Activated CD4-positive, alpha-beta T cell treated with anti-CD3 and anti-CD28 coated beads, Interleukin-2, amount 50 U/mL, for 1 hour (primary cell): ENCODE measurements at places on chromosomes 2 and 18.

- DNase-seq: no peak
Measured at GRCh38 chr2:142065156-142065555, 65.7 kb downstream of the LRP1B start.

DNA sequence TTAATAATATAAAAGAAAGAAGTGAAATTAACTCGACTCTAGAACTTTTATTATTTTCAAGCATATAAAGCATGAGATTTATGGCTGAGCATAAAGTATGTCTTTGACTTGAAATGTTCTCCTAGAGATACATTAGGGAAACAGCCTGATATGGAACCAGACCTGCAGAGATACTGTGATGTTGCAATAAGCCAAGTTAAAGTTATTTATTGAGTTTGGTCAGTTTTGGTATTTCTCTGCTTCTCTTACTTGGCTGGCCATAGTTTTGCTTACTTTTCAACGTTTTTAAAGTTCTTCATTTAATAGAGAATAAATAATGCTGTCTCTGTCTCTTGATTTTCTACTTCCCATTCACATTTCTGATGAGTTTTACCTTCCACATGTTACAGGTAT, 76.0 kb downstream of the GFPT1 start:
- no peak for DNase-seq

GRCh38 chr18:21904856-21905255, 164.3 kb downstream of the MIB1 start:
- no peak for DNase-seq

- DNase-seq: no peak
Measured at GRCh38 chr2:203867561-203868200, at the start of gene CTLA4. CTLA4 (plus strand) TSS chr2:203867771; CDS start chr2:203867943, 172 bp downstream.

DNA sequence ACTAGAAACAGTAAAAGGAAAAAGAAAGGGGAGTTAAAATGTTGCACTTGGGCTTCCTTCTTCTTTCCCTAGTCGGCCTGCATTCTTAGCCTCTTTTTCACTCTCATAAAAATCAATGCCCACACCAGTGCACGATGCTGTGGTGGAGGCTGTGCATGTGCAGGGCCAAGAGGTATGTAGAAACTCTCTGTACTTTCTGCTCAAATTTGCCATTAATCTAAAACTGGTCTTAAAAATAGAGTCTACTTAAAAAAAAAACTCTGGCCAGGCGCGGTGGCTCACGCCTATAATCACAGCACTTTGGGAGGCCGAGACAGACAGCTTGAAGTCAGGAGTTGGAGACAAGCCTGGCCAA, 11.1 kb downstream of the TRAPPC8 start:
- no peak for DNase-seq

GRCh38 chr2:189233527-189233926, 54.0 kb upstream of the COL5A2 start:
- DNase-seq: no peak

GRCh38 chr2:164843346-164843911, 1.8 kb upstream of the COBLL1 start:
- no peak for DNase-seq

GRCh38 chr18:3305354-3305762, 43.4 kb downstream of the MYL12B start:
- peak; percentile 24 for DNase-seq

GRCh38 chr2:128786316-128786715, 467.6 kb upstream of the HS6ST1 start:
- DNase-seq: no peak

- no peak for DNase-seq
Measured at GRCh38 chr2:181678861-181679543, 1.3 kb downstream of the NEUROD1 start.

GRCh38 chr2:216499641-216500218, 1.1 kb downstream of the RPL37A start:
- no peak for DNase-seq

DNA sequence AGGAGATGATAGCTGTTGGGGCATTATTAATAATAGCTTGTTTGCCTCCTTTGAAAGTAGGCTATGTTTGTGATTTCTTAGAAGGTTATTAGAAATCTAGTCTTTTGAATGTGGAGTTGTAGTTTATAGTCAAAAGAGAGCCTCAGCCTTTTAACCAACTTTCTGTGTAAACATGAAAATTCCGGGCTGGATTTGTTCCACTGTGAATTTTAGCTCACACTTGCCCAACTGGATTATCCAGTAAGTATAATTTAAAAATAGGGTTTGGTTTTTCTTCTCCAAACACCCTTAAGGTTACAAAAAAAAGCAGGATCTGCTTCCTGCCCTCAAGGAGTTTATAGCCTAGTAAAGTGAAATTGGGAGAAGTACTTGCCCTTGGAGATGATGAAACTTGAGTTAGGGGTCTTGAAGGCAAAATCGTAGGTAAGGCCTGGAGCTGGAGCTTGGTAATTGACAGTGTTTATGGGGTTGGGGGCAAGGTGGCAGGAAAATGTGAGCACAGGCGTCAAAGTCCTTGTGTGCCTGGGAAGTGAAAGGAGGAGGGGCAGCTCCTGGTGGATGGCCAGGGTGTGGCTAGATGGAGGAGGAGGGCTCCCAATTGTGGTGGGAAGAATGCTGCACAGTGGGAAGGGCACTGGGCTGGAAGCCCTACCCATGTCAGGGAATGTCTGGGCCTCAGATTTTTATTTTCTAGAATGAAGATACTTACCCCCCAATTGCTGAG, 21.3 kb downstream of the ITGA6 start:
- no peak for DNase-seq

DNA sequence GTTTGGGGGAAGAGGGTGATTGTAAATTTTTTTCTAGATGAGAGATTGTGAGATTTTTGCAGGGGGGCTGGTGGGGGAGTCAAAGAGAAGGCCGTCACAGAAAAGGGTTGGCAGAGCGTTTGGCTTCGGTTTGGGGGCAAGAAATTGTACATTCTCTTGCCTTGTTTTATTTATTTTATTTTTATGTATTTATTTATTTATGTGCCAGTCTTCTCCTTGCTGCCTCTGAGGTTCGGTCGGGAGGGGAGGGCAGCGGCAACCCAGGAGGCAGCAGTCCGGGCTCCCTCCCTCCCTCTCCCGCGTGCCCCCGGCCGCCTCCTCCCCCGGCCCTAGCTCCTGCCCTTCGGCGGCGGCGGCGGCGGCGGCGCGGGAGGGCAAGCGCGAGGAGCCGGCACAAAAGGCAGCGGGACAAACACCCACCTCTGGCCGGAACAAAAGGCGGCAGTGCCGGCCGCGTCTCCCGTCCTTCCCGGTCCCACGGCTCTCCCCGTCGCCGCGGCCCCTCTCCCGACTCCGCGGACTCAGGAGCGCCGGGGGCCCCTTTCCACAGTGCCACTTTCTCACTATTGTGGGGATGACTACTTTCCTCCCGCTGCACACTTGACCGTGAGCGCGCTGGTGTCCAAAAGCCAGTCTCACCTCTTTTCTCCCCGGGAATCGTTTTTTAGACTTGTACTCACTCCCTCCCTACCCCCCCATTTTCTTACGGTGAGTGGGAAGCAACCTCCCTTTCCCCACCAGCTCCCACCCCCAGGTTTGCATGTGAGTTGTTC, 1.2 kb downstream of the BCL11A start:
- no peak for DNase-seq

- no peak for DNase-seq
Measured at GRCh38 chr18:45253056-45253565, 362.2 kb upstream of the SLC14A2 start.

DNA sequence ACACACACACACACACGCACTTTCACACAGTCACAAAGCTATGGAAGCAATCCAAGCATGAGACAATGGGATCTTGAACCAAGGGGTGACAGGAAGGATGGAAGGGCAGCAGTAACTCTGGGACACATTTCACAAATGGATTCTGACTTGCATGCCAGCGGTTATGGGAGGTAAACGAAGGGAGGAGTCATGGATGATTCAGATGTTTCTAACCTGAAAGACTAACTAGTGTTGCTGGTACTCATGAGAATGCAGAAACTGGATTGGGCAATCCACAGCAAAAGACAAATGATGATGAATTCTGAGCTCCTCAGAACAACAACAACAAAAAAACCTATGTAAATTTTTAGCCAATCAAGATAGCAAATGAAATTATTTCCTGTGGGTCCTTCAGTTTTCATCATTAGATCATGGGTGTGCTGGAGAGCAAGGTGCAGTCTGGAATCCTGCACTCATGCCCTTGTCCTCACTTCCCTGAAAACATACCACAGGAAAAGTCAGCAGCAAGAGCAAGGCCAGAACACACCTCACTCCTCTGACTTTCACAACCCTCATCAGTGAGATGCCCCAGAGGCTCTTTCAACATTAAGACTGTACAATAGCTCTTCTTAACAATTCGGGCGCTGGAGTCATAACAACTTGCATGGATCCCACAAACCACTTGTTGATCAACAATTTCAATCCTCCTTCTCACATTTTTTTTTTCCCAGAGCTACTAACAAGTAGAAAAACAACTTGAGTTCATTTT, 32.6 kb downstream of the ABCA12 start:
- DNase-seq: no peak

DNA sequence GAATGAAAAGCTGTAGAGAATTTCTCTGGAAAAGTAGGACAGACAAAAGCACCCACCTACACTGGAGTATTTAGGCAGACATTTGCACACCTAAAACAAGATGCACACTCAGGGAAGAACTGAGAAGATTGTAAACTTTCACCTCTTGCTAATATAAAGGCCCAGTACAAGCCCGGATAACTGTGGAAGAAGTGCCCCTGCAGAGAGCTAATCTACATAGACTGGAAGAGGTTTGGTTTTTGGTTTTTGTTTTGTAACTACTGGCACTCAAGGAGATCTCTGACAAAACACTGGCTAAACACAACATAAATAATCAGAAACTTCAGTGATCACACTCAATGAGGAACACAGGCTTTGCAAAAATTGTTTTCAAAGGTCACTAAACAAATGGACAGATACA, 782.2 kb upstream of the SLC8A1 start:
- no peak for DNase-seq

DNA sequence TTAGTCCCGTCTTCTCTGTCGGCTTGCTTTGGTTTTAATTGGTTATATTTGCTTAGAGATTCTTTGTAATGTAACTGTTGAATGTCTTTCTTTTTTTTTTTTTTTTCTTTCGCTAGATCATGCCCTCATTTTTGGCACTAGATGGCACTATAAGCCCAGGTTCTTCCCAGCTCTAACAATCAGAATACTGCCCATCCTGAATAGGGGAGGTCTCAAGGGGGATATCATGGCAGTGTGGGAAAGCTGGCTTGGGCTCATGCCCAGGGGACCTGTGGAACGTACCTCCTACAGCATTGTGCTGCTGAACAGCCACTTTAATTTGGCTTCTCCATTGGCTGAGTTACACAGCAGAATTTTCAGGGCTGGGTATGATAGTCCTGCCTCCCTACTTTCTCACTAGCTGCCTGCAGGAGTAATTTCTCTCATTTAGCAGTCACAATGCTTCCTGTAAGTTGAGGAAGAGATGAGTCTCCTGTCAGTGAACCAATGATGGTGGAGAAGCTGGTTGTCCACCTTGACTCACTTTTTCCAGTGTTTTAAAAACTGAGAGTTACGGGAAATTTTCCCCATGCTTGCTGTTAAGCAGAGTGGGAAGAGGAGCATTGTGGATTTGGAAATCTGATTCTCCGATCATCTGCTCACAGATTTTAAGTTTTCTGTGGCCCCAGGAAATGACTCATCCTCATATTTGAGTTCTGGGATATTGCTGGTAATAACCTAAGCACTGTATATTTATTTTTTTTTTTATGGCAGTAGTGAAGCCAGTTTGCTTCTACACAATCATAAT, 47.2 kb downstream of the RAD51AP2 start:
- DNase-seq: no peak

DNA sequence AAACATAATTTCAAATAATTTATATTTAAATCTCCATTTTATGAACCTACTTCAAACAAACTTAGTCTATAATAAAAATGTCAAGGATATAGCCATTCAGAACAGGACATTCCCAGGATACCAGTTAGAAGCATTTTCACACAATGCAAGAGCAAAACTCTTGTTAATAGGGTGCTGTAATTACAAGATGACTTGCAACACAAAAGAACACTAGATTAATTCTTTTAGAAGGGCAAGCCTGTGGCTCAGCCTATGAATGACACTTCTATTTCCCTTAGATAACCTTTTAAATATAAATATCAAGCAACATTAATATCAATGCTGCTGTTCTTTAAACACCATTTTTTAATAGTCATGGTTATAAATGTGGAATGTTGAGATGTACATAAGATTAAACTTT, 157.9 kb upstream of the SCN7A start:
- DNase-seq: no peak
